ENCODE measurements at places on chromosomes 6 and 20.

- no peak for DNase-seq
Measured at GRCh38 chr6:106667022-106667402, 37.6 kb downstream of the QRSL1 start.

DNA sequence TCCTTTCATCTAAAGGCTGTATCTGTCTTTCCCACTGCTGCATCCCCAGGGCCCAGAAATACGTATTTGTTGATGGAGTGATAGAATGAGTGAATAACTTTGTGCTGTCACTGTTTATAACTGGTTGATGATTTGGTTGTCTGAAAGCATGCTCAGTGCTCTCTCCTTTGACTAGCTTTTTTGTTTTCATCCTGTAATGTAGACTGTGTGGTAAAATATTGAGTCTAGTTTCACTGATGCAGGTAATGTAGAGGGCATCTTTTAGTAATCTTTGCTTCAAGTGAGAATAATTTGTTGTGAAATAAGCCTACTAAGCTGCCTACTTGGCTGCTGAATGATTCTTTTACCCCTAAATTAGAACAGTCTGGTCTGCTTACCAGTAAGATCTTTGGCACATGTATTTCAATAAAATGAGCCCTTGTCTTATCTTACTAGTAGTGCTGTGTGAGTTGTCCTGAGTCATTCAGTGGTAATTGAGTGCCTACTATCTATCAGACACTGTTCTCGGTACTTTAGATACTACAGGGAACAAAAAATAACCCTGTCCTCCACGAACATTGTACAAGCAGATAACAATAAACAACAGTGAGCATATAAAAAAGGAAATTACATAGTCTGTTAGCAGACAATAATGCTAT is 39.9 kb downstream of the MAPK14 start:
- no peak for DNase-seq

DNA sequence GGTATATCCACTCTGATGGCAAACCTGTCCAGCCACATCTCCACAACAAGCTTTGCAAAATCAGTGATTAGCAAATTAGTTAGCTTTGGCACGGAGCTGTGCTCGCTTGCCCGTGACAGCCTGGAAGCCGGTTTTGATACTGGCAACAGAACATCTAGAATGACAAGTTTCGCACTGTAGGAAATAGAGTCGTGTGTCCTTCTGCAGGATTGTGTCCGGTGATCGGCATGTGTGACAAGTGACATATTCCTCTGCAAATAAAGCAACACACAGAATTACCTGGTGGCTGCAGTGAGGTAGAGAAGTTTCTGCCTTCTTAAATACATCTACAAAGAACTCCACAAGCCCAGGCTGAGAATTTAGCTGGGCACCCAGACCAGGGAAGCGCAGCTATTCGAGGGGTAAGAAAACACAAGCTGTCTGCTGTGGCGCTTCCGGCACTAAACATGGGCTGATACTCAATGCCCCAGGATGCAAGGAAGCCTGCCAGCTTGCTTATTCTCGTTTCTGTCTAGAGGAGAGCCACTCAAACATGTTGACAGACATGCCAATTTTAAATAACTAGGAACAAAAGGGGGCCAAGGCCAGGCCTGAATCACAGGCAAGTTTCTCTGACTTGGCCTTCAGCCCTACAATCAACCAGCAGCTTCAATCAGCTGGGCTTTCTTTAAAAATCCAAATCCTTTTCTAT is 22.2 kb downstream of the EIF2S2 start:
- DNase-seq, result no peak

DNA sequence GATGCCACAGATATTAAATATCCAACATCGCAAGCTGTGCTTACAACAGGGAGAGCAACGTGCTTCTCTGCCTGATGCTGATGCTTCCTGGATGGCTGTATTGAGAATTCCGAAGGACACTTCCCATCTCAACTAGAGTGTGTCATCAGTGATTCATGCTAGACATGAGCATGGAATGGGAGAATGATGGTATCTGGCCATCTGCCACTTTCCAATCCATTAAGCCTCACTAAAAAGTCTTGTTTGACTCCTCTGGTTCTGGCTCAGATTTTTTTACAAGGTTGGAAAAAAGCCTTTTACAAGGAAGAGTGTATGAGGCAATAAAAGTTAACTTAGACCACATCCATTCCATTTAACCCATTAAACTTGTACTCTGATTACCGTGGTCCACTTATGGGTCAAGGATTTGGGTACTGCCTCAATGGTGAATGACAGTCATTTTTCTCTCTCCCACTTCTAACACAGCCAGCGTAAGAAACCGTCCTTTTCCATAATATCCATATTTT is 265.3 kb downstream of the UST start:
- DNase-seq, result no peak

DNA sequence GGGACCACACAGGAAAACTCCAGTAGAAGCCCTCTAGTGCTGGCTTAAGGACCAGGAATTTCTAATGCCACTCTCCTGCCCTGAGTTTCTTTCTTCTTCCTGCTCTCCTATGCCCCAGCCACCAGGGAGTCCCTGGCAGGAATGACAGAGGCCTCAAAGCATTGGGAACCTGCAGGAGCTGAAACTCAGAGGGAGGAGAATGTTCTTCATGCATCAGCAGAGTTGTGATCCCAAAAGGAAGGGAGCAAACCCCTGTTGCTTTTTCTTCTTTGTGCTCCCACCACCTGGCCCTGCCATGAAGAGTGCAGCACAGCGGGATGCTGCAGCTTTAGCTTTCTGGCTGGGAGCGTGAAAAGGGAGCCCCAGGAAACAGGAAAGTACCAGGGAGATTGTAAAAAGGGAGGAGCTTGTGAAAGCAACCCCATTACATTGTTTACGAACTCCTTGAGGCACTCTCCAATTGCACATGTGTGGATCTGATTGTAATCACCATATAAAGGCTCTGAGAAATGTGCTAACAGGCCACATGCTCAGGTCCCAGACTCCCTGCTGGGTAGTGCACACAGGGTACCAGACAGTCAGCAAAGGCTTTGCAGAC is 34.7 kb upstream of the FKBP1A start:
- no peak for DNase-seq

DNA sequence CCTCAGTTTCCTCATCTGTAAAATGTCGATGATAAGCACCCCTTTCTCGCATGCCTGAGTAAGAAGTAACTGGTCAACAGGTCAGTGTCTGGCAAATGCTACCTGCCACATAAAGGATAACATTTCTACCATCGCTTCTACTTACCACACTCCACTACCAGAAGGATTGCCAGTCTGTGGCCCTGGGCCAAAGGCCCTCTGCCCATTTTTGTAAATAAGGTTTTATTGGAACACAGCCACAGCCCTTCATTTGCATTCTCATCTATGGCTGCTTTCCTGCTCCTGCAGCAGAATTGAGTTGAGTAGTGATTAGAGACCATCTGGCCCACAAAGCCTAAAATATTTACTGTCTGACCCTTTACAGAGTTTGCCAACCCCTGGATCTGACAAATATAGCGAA is 121.8 kb downstream of the TOX2 start:
- DNase-seq, result no peak

GRCh38 chr6:165119231-165120020 is 190.0 kb downstream of the C6orf118 start:
- DNase-seq, result no peak

DNA sequence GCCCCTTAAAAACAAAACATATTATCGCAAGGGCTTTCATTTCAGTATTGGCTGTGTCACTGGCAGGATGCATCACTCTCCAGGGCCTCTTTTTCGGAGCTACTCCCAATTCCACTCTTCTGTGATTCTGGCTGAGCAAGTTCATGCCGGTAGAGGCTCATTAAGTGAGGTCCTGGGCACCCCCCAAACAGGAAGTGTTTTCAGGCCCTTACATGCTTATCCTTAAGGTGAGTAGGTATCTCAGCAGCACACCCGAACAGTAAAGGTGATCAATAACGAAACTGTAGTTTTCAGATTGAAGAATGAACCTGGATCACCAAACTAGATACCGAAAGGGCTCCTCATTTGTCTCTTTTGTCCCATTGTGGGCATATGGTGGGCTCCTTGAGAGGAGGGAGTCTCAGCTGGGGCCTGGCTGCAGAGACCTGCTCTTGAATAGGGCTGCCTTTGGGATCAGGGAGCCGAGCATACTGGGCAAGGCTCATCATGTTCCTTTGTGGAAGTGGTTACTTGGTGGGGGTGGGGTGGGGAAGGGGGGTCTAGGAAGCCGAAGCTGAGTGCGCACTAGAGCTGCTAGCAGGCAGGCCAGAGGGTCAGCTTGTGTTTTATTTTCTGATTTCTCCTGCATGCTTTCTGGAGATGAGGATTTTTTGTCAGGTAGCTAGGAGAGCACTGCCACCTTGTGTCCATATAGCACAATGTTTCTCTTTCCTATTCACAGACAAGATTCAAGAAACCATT is 65.2 kb downstream of the CDS2 start:
- no peak for DNase-seq

DNA sequence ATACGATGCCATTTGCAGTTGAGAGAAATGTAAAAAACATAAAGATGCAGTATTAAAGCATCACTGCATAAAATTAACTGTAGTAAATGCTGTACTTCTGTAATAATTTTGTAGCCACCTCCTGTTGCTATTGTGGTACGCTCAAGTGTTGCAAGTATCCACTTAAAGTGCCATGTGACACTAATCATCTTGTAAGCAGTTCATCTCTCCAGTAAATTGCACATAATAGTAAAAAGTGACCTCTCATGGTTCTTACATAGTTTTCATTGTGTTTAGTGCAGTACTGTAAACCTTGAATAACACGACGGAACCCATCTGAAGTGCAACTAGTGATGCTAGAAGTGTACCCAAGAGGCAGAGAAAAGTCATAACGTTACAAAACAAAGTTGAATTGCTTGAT is 190.1 kb upstream of the VGLL2 start:
- DNase-seq, result no peak

GRCh38 chr6:138001750-138002349 is 105.4 kb downstream of the PERP start:
- peak; percentile 43 for DNase-seq

DNA sequence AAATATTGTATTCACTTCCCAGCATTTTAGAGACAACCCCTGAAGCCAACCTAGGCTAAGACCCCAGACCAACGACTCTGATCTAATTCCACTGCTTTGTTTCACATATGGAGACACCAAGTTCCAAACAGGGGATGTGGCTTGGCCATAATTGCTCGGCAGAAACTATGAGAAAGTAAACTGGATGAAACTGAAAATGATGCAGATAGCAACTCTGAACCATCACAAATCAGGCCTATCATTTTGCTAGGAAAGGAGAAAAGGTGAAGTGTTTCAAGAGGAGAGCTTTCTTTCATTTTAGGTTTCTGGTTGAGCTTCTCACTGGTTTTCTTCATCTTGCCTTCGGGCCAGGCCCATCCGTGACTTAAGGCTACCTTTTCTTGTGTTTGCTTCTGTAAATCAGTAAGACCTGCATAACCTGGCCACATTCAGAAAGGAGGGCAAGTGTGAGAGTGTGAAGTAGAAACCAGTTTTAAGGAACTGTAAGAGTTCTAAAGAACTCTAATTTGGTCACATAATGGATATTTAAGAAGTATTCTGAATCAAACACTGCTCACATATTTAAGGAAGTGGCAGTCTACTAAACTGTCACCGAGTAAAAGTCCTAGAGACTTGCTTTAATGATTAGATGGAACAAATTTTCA is 105.8 kb downstream of the BACH2 start:
- DNase-seq, result no peak

- DNase-seq, result no peak
Measured at GRCh38 chr6:142235791-142236190, 66.0 kb upstream of the ADGRG6 start.

DNA sequence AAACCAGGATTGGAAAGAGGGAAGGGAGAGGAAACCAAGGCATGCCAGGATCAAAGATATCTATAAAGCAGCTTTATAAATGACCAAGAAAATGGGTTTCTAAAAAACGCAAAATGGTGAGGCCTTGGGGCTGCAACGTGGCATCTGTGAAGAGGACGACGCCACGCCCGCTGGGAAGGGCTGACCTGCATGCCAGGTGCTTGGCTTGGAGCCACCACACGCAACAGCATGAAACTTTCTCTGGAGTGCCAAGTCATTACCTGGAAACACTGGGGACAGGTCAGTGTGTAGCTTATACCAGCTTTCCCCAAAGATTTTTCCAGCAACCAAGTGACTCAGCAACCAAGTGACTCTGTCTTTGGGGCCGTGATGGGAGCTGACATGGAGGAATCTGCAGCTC is 82.5 kb downstream of the POPDC3 start:
- DNase-seq, result no peak

DNA sequence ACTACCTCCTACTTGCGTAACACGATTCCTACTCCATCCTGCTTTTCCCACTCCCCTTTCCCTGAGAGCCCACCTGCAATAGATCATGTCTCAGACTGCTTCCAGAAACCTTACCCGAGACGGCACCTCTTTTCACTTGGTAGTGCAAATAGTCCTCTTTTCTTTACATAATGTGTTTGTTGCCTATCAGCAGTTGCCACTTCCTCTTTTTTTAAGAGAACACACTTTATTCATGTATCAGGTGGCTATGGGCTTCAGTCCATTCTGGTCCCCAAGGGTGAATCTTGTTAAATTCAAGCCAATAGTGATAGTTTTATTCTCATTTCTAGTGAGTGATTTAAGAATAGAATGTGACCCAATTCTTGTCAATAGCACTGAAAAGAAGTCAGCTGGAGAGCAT is 57.7 kb upstream of the FERMT1 start:
- no peak for DNase-seq

DNA sequence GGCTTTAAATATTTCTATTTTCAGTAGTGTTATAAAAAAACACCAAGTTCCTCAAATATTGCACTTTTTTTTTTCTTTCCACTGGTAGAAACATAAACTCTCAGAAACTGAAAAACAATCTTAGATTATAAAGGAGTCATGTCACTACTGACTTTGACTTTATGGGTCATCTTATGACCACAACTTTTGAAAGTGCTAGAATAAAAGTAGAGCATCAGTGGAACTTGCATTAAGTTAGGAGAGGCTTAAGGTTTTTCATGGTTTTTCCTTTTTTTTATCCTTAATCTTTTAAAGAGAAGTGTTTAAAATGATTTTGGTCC is 56.6 kb upstream of the SUPT3H start:
- no peak for DNase-seq

Measured in stimulated activated CD8-positive, alpha-beta memory T cell treated with anti-CD3 and anti-CD28 coated beads, Interleukin-4, amount 100 ng/mL, for 4 hours (primary cell).